ENCODE measurements at places on chromosomes 4 and X. TPM values are rescaled to one million over a fixed set of nuclear protein-coding genes. Genes with fewer than 3 reads are reported as not detected.
A peak's percentile ranks its signal among the peaks of the same experiment; 100 is the strongest.

The CYTL1 gene
- 13.5 TPM for total RNA-seq

The MAPK10 gene
- 56.9 TPM for total RNA-seq

The LONRF3 gene
- total RNA-seq = 0.30 TPM

The ACOT9 gene
- total RNA-seq = 62.2 TPM

The TMEM271 gene
- total RNA-seq = 0.32 TPM

The POLR2B gene
- total RNA-seq = 129 TPM

The PAGE5 gene
- not detected for total RNA-seq

DNA sequence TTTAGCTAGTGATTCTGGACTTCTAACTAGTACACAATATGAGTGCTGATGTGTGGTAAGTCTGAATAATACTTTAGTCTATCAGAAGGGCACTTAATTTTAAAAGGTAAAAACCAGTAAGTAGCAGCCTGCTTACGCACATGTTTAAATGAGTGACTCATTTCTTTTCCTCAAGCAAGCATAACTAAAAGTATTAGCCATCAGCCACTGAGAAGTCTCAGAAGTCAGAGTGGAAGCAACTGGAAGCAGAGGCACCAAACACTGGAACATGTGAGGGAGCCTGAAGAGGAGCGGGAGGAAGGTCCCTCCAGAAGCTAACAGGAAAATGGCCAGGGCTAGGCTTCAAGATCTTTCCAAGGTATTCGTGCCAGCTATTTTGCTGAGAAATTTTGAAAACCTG lies 257.7 kb downstream of the RAPGEF2 start:
- no peak for DNase-seq

DNA sequence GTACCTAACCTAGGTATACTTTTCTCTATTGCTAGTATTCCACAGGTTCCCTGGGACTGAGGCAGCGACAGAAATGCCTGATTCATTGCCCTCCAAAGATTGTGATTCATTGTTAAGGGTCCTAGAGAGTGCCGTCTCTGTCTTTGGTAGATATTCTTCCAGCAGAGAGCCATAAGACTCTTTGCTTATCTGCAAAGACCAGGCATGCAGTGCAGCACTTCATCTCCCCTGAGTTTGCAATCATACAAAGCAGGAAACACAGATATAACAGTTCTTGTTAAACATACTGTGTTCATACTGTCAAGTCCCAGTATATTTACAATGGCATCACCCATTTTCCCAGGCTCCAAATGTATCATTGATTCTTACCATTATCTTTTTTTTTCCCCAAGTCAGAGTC lies 47.7 kb downstream of the KLF8 start:
- DNase-seq = no peak

DNA sequence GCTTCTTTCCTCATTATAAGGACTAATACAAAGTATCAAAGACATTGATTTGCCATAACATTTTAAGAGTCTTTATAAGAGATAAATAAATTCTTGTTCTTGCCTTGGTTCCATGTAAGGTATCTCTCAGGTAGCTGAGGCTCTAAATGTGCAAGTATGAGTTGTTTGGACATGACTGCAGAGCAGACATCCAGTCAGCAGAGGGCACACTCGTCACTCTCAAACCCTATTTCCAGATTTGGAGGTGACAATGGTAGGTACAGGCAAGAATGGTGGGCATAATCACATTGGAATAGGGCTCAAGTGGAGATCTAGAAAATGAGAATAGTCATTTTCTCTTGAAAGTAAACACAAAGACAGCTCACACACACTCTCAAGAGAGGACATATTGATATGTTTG lies 133.3 kb upstream of the ZIC3 start:
- DNase-seq = no peak

DNA sequence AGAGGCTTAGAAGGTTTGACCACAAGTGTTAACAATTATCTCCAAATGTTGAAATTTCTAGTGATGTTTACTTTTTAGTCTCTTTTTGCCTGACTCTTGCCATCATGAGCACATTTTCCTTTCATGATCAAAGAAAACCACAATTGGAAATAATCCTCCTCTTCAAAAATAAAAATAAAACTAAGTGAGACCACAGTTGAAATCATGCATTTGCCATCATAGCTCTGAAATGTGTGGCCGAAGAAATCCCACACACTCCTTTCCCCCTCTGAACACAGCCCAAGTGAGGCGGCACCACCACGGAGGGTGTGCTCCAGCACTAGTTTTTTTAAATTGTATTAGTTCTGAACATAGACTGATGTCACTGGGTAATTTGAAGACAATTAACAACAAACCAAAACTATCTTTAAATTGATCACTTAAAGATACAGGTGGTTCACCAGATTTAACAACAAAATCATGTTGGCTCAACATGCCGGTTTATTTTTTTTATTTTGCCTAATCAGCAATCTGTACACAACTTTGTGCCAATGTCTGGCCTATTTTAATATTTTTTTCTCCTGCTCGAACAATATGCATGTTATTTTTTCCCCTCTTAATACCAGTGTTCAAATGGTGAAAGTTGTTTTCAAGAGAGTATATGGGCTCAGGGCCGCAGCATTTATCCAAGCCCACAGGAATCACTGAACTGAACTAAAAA lies 17.6 kb downstream of the APBB2 start:
- no peak for DNase-seq

- DNase-seq = no peak
Measured at GRCh38 chrX:12972878-12973560, 1.9 kb upstream of the TMSB4X start.

- no peak for DNase-seq
Measured at GRCh38 chr4:95728145-95728544, 111.7 kb upstream of the PDHA2 start.

DNA sequence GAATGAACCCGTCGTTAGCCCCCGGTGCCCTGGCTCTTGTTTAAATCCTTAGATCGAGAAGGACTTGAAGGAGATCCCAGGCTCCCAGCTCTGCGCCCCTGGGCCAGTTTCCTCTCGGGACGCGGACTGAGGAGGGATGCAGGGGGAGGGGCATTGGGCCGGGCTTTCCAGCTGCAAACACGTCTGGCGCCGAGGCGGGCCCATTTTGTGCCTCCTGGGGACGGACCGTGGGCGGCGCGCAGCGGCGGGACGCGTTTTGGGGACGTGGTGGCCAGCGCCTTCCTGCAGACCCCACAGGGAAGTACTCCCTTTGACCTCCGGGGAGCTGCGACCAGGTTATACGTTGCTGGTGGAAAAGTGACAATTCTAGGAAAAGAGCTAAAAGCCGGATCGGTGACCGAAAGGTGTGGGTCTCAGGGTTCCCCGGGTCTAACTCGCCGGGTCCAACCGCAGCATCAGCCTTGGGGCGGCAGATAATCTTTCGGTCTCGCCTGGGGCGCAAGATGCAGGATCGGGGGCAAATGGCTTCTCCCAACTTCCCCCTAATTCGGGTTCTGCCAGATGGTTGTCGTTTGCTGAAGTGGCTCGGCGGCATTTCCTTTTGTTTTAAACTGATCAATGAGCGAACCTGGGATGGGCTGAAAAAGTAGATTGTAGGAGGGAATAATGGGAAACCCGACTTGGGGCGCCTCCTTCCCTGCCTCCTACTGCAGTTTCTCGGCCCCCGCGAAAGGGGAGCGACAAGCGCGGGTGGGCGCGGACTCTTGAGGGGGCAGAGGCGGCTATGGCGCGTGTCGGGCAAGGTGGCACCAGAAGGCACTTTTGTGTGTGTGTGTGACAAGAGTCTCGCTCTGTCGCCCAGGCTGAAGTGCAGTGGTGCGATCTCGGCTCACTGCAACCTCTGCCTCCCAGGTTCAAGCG lies 2.9 kb downstream of the PDGFRA start:
- no peak for DNase-seq

DNA sequence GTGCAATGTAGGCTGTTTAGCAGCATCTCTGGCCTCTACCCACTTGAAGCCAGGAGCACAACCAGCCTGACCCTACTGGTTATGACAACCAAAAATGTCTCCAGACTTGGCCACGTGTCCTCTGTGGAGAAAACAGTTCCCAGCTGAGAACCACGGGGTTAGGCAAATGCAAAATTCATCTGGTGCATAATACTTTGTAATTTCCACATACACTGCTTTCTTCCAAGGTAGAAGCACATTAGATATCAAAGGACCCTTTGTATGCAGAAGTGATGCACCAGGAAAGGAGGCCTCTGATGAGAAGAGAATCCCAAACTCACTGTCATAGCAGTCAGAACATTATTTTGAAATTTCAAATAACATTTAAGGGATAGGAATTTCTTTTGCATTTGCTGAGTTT lies 26.3 kb downstream of the MFAP3L start:
- DNase-seq = no peak

DNA sequence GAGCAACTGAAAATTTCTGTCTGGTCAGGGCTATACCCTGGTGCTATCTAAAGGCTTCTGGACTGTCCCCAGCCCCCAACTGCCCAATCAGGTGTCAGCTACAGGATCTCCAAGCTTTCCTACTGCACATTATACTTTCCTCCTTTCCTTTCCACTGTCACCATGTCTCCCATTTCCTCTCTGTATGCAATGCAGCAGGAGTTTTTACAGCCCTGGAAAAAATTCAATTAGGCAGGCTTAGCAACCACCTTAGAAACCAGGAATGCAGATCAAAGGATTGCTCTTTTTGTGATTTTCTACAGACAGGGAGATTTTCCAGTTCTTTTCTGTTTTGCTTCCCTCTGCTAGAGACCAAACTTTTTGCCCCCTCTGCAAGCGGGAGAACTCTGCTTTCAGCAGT lies 6.0 kb upstream of the NAF1 start:
- no peak for DNase-seq

- DNase-seq = no peak
Measured at GRCh38 chr4:128854433-128854832, 44.9 kb downstream of the JADE1 start.

- DNase-seq = peak; percentile 3
Measured at GRCh38 chrX:135740681-135741149, 27.3 kb downstream of the CT45A1 start.

DNA sequence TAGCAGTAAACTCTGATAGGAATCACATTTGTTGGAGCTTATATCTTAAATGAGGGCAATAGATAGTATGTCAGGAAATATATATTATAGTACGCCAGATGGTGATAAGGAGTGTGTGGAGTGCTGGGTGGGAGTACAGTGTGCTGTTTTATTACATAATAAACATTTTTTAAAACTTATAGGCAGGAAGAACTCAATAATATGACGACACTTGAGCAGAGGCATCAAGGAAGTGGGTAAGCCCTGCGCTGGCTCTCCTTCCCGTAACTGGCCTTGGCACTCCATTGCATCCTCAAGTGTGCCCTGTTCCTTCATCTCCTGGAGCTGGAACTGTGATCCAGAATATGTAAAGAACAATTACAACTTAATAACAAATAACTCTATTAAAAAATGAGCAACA lies 123.8 kb downstream of the ELOVL6 start:
- no peak for DNase-seq

DNA sequence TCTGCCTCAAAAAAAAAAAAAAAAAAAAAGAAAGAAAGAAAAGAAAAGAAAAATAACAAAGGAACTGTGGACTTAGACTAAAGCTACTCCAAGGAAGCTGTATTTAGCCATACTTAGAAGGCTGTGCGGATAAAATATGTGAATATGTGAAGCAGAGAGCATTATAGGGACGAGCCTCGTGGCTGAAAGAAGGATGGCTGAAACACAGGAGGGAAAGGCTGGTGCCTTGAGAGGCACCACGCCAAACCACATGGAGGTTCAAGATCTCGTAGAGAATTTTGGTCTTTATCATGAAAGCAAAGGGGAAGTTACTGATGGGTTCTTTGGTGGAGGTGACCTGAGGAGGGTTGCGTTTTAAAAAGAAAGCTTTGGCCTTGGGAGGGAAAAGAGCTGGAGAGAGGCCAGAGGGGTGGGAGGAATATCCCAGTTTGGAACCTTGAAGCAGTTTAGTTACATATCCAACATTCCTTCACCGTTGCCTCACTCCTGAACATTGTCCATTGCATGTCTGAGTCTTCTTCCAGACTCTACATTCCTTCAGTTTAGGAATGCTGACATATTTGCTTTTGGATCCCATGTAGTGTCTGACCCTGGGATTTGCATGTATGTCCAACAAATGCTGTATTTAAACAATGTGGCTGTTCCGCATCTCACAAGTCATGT lies 82.5 kb downstream of the CPE start:
- no peak for DNase-seq

DNA sequence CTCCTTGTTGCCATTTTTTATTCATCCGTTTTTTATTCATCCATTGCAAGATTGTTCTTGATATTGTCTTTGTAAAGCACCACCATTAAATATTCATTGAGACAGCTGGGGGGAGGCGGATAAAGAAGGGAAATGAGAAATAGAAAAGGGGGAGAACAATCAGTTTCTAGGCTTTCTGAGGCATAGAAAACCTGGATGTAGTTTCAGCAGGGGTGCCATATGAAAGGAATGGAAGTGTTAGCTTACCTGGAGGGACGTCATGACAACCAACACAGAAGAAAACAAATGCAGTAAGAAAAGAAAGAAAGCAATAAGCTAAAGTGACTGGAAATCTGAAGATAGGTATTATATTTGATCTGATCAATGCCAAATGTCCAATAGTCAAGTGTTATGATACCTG lies 276.1 kb downstream of the GASK1B start:
- DNase-seq = no peak

DNA sequence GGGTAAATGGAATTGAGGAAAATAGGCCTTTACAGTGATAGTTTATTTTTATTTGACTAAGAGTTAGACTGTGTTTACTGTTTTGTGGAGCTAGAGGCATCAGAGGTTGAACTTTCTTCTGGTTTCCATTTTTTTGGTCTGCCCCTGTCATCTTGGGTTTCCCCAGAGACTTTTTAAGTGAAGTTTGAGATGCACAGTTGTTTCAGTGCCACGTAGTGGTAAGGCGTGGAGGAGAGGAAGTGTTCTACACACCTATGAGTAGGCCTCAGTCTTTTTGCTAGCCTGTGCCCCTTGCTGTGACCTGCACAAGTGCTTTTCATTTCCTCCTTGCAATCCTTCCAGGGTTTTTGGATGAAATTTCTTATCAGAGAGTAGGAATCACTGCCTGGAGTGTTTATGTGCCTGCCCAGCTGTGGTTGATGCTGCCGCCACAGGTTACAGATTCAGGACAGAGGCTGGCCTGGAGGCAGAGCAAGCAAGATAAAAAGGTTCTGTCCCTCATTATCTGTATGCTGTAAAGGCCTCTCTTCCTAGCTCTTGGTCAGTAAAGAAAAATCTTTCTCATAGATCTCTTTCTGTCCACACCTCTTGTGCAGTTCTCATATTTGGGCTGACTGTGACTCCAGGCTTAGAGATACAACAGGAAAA lies 12.5 kb upstream of the HSFX4 start:
- DNase-seq = no peak

GRCh38 chr4:37132351-37132974 lies 112.1 kb upstream of the NWD2 start:
- DNase-seq = no peak

DNA sequence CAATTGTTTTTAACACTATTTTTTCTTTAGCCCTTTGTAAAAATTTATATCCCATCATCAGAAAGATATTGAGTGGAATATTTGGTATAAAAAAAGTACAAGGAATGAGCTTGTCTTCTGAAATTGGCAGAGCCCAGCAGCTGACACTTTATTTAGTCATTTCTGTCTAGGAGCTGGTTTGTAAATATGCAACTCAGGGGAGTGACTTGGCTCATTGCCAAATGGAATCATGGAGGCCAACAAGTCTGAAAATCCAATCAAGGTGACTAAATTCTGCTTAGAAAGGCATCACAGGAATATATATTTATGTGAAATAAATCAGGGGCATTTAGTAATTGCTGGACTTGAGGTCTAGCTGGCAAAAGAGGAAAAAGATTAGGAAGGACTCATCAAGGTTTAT lies 74.4 kb downstream of the OTC start:
- DNase-seq = no peak
